ENCODE measurements at places on chromosomes 7 and 10.

- DNase-seq, result peak; percentile 44
These were observed 220.0 kb downstream of the ARHGAP21 start for GRCh38 chr10:24503461-24504320.

GRCh38 chr10:9097991-9098306 lies 1043.5 kb downstream of the GATA3 start:
- no peak for DNase-seq

DNA sequence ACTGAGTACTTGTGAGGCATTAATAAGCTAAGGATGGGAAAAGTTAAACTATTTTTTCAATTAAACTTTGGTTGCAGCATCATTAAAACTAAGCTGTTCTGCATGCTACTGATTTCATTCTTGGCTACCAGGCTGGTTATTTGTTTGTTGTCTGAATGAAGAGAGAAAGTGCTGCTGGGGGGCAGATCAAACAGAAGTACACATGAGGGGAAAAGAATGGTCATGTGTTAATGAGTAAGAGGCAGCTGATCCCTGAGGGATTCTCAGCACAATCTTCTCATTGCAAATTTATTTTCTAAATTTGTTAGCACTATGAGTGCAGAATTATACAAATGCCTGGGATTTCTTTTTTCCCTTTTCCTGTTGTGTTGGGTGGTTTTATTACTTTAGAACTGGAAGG lies 213.2 kb upstream of the HPS1 start:
- no peak for DNase-seq

DNA sequence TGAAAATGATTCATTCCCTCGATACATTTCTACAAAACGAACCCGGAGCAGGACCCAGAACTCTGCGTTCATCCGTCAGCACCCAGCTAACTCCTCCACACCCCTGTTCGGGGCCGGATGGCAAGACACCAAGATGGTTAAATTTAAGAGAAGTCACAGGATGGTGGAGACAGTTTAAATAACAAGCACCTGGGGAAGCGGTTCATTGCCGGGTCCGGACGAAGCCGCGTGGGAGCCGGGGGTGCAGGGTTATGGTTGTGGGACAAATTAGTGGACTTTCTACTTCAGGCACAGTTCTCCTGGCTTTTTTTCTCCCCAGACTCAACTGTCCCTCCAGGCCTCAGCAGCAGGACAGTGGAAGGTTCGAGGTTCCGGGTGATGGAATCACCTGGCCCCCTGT lies 45.4 kb downstream of the ASB13 start:
- no peak for DNase-seq

- no peak for DNase-seq
These were observed 258.6 kb downstream of the GLRX3 start for GRCh38 chr10:130394832-130395231.

- DNase-seq, result no peak
These were observed 646.4 kb downstream of the GRM8 start for GRCh38 chr7:126606331-126606730.

DNA sequence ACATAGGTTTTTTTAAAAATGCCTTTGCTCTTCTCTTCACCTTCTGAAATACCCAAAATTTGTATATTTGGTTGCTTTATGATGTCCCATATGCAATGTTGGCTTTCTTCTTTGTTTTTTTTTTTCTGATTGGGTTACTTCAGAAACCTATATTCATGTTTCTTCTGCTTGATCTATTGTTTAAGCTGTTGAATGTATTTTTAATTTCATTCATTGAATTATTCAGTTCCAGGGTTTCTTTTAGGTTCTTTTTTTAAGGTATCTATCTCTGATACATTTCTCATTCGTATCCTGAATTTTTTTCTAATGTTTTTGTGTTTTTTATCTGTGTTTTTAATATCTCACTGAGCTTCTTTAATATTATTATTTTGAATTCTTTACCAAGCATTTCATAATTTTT lies 221.0 kb upstream of the MTPN start:
- no peak for DNase-seq

DNA sequence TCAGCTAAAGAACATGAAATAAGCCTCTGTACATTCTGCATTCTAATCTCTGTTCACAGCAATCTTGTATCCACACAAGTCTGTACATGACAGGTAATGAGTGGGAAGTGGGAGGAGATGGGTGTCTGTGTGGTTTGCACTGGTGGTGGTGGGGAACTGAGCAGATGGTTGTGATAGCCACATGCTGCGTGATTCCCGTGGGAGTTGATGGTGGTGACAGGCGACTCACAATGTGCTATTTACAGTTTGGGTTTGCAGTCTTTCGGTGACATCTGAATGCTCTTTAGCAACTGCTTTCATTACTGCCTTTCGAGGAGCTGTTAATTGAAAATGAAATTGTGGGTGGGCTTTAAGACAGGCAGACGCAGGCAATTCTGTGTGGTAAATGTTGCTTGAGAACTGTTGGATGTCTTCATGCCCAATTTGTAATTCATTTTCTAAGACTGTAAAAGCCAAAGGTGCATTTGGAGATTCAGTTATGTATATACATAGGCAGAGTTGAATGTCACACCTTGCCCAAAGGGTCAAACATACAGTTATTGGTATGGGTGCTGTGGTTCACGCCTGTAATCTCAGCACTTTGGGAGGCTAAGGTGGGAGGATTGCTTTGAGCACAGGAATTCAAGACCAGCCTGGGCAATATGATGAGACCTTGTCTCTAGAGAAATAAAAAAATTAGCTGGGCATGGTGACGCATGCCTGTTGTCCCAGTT lies 308.2 kb downstream of the AUTS2 start:
- DNase-seq, result no peak

DNA sequence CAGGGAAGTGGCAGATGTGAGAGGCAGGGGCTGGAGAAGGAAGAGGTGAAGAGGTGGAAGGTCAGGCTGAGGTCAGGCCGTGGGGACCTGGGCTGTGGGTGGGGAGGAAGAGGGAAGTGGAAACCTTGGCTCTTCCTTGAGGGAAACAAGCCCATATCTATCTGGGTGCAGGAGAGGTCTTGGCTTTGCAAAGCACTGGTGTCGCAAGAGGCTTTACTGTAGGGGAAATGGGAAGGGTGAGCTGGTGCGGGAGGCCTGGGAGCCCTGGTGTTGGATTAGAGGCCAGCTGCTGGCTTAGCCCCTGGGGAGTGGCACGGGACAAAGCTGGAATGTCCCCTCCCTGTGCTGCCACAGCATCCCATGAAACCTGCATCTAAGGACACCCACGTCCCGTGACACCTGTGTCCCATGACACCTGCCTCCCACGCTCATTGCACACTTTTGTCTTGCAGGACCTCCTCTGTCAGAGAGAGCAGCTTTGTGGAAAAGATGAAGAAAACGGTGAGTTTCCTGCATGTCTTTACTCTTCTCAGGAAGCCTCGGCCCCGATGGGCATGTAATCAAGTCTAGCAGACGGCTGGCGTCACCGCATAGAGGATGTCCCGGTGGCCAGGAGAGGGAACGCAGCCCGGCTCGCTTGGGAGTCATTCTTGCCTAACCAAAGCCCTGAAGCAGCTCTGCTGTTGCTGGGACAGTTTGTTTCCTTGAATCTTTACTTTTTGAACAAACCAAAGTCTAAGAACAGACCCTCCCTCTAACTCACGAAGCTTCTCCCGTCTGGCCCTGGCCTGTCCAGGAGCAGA lies 22.2 kb downstream of the TMEM120A start:
- DNase-seq, result peak; percentile 31

GRCh38 chr7:150824379-150825177 lies 24.0 kb downstream of the TMEM176A start:
- no peak for DNase-seq

DNA sequence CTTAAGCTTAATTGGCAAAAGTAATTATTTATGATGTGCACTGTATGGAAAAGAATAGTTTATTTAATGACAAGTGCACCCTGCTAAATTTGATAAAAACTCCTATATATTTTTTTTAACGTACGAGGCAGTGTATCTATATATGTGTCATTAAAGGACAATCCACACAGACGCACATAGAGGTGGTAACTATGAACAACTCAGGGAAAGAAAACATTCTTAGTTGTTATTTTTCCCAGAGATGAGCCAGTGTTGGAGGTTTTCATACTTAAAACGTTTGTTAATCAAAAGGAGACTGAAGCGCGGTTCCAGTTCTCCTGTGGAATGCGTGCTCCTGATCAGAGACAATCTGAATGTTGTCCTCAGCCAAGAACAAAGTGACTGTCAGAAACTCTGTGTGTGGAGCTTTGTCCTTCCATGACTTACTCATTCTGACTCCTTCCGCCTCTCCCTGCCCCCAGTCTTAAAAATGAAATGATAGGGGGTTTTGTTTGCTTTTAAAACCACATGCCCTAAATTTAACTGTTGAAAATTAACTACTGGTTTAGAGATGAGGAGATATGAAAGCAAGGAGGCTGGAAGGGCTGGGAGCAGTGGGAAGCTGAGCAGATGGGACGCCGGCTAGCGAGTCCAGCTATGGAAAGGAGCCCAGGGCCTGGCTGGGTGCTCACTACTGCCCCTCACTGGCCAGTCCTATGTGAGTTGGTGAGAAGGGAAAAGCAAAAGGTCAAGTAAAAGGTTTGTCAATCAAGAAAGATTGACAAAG lies 99.6 kb downstream of the SVIL start:
- DNase-seq, result peak; percentile 69

GRCh38 chr7:128137181-128137580 lies 103.9 kb upstream of the LEP start:
- no peak for DNase-seq

GRCh38 chr7:122067077-122067476 lies 77.0 kb downstream of the AASS start:
- DNase-seq, result no peak

DNA sequence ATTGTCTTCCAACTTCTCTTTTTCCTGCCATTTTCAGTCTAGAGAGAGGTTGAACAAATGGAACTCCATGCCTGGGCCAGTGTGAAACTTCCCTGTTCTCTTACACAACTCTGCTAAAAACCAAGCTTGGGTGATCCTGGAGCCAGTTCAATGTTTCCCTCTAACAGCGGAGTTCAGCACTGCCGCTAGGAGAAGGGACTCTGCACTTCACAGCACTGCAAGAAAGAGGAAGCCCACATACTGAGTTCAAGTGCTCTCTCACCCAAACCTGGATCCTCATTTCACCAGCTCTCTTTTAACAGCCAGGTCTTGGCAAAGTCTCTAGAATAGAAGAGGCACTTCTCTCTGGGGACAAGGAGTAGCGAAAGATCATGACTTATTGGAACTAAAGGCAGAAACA lies 18.8 kb downstream of the FOXI2 start:
- DNase-seq, result no peak

DNA sequence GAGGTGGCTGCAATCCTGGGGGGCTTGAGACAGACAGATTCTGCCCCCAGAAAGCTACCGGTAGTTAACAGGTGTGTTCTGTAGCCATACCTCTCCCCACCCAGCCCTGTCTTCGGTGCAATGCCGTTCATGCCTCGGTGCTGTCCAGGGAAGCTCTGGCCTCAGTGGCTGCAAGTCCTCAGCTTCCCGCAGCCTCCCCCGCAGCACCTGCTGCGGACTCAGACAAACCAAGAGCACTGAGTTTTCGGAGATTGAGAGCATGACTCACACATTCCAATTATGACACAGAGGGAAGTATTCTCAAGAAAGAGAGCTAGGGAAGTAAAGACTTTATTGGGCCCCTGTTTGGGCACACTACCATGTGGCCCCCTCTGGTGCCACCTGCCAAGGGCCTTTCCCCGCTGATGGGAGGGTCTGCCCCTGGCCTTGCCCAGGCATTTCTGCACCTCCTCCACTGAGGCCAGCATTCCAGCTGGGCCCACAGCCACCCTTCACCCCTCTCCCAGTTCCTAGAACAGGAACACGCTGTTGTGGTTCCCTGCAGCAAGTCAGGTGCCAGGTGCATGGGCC lies 30.2 kb upstream of the EZH2 start:
- no peak for DNase-seq

DNA sequence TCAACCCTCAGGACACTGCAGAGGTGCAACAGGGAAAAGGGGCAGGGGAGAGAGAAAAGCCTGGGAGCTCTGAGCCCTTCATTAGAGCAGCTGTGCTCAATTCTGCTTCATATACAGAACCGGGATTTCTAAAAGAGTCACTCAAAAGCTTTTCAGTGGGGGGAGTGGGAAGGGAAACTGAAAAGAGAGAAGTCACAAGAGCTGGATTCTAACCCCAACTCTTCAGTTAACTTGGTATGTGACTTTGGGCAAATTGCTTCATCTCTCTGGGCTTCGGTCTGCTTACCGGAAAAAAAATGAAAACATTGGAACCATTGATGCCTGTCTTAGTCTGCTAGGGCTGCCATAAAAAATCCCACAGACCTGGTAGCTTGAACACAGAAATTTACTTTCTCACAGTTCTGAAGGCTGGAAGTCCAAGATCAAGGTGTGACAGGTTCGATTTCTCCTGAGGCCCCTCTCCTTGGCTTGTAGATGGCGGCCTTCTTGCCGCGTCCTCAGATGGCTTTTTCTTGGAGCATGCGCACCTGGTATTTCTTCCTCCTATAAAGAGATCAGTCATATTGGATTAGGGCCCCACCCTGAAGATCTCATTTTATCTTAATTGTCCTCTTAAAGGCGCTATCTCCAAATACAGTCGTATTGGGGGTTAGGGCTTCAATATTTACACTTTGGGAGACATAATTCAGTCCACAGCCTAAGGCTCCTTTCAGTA lies 118.3 kb upstream of the KMT2E start:
- DNase-seq, result no peak

GRCh38 chr7:1997537-1998076 lies 235.1 kb downstream of the MAD1L1 start:
- DNase-seq, result no peak

- DNase-seq, result no peak
These were observed 161.6 kb downstream of the SH3PXD2A start for GRCh38 chr10:103693812-103694205.

DNA sequence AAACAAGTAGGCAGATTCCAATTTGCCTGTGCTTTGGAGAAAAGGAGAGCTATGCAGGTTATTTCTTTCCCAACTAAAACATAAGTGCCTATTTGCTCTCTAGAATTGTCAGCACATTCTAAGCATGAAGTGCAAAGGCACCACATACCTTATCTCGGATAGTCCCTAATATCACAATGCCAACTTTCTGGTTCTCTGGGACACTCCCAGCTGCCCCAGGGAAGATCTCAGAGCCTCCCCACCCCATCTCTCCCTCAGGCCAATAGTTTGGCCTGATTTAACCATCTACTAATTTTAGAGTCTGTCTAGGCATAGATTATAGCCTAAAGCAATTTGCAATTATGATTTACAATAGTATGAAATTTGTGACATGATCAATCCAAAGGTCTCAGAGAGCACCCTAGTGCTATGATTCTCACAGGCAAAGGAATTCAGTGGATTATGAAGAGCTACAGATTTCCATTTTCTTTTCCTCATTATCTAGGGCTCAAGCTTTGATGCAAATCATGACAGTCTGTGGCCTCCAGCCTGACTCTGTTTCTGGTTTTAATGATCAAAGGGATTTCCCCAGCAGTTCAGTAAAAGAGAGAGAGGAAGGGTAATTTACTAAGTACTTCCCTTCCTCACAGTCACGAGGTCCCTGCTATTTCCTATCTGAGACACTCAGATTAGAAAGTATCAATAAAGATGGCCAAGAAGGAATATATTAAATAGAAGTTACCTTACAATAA lies 29.0 kb upstream of the IL6 start:
- no peak for DNase-seq

GRCh38 chr10:57815949-57816348 lies 451.7 kb downstream of the IPMK start:
- no peak for DNase-seq

Measured in femur (tissue), 1 donor.